AG10803 (cell line): ENCODE measurements at places on chromosomes 2 and 18.

DNA sequence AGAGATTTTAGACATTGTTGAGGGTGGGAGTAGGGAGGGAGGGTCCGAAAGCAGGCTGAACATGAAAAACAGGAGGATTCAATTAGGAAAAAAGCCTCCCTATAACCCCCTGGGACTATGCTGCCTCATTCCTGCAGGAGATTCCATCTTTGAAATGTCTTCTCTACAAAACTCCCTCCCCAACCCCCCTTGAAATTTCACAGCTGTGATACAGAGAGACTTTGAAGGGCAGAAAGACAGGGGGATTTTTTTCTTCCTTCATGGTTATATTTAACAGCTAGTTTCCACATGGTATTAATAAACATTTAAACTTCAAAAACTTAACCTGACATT, 57.6 kb downstream of the TRIB2 start:
- DNase-seq = peak; percentile 72

DNA sequence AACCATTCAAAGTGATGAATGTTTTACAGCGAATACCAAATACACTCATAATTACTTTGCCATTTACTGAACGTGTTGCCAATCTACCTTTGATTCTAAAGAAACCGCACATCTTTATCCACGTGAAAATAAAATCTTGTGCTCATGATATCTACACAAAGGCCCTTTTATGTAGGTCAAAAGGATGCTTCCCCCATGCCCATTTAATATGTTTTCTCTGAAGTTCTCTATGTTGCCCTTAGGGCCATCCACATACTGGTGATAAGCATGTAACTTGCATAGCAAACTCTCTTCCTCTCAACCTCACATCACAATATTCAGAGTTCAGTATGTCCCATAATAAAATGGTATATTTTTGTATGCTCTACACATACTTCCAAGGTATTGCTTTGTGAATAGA, 380.0 kb upstream of the FIGN start:
- DNase-seq = no peak

- DNase-seq = peak; percentile 89
Measured at GRCh38 chr2:190835303-190835930, 45.2 kb upstream of the GLS start.

DNA sequence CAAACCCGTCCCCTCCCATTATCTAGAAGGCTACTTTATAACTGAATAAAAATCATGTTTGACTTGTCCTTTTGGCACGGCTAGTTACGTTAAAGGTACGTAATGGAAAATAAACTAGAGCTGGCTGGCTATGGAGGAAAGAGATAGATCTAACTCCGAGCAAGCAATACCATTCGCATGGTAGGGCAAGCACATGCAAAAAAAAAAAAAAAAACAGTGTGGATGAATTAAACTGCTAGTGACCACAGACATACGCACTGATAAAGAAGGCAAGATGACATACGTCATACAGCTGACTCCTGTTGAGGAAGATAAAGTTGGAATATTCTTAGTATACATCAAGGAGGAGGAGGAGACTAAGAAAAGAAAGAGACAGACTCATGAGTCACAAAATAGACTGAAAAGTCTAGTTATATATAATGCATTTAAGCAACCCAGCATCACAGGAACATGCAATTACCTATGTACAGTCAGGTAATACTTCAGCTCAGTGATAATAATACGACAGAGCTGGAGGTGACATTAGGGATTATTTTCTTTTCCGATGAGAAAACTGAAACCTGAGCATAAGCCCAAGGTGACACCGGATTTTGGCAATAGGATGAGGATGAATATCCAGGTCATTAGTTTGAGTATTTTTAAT, 37.9 kb upstream of the NARS1 start:
- DNase-seq = no peak
